ENCODE measurements at places on chromosomes 7 and 10. TPM values are rescaled to one million over a fixed set of nuclear protein-coding genes. Genes with fewer than 3 reads are reported as not detected.

DNA sequence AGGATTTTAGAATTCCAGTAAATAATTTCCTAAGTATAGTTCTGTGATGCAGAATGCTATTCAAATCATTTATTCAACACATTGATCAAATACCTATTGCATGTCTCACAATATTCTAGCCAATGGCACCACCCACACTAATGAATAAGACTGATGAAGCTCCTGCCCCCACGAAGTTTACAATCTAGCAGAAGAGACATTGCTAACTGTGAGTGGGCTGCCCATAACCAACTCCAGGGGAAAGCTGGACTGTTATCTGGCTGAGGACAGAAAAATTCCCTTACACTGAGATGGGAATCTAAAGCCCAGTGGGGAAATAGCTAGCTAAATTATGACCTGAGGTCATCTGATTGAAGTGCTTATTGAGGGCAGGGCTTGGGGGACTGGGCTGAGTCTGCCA, 128.8 kb upstream of the LYZL2 start:
- DNase-seq = no peak

- no peak for DNase-seq
Observed at GRCh38 chr7:79778786-79779770, 325.6 kb upstream of the MAGI2 start.

DNA sequence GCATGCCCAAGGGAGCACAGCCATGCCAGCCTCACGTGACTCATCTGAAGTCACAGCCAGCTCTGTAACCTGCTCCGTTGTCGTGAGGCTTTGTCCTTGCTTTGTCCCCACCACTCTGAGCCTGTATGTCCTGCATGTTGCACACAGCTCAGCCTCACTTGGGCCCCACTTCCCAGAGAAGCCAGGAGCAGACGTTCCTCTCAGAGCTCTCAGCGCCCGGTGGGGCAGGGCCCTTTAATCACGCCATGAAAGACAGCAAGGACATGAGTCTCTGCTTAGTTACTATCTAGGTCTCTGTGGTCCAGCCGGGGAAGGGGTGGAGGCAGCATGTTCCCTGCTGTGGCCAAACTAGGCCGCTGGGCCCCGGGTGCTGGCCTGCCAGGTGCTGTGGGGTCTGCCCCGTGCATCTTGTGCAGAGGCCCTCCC, 127.4 kb upstream of the FAM20C start:
- DNase-seq = no peak

DNA sequence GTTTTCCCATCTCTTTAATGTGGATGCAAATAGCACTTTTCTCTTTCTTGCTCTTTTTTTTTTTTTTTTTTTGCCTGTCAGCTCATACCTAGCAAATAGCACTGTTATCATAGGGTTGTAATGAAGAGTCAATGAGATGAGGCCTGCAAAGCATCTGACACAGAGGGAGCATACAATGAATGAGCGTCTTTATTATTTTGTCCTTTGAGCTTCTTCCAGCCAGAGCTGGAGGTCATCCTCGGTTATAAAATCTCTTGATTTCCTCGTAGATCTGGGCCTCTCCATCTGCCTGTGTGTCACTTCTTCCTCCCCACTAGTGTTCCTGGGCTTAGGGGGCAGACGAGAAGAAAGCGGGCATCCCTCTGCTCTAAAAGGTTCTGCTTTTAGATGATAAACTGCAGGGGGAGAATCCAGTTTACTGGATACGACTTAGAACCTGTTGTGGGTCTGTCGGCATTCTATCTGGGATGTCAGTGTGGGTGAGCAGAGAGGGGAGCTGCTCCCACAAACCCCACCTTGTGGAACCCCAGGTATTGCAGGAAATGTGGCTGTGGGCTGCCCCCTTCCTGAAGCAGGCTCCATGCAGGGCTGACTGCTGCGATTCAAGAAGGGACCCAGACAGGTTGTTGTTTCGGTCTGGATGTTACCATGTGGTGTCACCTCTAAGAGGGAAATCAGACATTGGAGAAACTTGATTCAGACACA, 135.8 kb upstream of the GPR26 start:
- DNase-seq = no peak

DNA sequence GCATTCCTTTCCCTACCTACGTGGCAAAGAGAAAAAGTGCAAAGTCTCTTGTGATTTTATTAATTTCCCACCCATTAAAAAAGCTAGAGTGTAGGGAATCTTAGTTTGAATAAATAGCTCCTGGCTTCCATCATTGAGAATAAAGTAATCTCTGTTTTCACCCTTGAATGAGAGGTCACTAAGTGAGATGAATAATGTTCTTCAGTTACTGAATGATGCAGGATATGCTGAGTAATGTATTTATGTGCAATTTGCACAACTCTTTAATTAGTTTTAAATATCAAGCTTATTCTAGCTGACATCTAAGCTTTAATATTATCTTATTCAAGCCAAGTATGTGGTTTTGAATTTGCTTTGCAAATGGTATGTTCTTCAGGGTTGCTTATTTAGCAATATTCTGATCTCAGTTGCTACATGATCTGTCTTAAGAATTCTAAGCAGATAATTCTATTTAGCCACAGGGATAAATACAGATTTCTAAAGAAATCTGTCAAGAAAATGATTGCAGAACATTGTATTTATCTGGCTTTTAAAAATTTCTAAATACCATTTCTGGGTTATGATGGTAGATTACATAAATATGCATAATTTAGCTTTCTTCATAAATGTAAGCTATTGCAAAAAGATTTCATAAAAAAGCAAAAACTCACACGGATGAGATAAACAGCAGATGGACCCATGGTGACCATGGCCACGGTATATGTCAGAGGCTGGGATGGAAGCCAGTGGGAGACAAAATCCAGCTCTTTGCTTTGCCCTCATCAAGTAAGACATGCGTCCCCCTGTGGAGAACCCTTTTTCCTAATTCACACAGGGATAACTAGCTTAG, 141.0 kb downstream of the MACC1 start:
- DNase-seq = no peak

HTRA1 gene
- 15.5 TPM for total RNA-seq

Measured in Peyer's patch (tissue), 4 donors.